ENCODE measurements at places on chromosomes 3 and 15.
A peak's percentile ranks its signal among the peaks of the same experiment; 100 is the strongest.

DNA sequence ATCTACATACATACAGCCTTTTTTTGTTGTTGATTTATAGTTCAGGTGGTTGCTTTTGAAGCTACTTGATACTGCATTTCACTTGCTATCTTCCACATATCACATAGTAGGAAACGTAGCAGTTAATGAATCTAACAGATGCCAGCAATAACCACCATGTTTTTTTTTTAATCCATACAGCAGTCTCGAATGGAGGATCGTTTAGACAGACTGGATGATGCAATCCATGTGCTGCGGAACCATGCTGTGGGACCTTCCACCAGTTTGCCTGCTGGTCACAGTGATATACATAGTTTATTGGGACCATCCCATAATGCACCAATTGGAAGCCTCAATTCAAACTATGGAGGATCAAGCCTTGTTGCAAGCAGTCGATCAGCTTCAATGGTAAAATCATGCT lies 123.2 kb upstream of the CGNL1 start:
- DNase-seq = no peak

GRCh38 chr15:98850961-98851572 lies 156.5 kb downstream of the PGPEP1L start:
- DNase-seq = peak; percentile 83

- no peak for DNase-seq
Observed at GRCh38 chr3:127573912-127574311, 16.6 kb downstream of the TPRA1 start.

DNA sequence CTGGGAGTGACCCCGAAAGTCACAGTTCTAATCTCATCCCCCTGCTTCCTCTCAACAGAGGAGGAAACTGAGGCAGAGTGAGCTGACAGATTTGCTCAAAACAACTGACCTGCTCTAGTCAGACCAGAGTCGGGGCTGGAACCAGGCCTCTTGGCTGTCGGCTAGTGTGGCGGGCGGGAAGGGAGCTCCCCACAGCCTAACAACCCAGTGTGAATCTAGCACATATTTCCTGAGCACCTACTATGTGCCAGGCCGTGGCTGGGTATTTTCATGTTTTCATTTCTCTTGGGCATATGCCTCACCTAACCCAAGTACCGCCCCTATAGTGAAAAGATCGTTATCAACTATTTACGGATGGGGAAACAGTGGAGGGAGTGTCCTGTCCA lies 27.2 kb downstream of the GRIP2 start:
- DNase-seq = no peak

GRCh38 chr3:177351206-177351605 lies 153.9 kb upstream of the TBL1XR1 start:
- DNase-seq = no peak

DNA sequence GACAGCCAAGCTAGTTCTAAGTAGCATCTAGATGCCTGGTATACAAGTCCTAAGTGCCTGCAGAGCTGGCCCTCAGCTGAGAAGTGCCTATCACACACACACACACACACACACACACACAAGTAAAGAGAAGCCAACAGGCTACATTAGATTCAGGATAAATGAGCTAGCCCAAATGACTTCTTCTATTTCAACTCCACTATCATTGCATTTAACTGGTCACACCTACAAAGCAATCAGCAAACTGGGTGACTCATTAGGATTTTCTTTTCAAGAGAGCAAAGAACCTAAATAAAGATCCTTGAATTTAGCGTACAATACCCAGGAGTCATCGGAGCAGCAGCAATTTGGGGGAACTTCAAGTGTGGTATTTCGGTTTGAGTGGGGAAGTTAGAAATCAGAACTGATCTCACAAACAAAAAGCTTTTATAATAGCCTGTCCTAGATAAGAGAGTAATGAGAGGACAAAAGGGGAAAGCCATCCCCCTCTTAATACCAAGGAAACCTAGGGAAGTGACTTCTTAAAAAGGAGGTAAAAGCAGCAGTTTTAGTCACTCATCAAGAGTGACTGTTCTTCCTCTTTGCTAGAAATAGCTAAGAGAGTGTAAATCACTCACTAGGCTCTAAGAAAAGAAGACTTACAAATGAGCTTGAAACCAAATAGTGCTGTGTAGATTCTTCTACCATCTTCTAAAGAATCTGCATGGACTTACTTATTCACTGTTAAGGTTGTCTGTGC lies 112.7 kb downstream of the TNIK start:
- no peak for DNase-seq

DNA sequence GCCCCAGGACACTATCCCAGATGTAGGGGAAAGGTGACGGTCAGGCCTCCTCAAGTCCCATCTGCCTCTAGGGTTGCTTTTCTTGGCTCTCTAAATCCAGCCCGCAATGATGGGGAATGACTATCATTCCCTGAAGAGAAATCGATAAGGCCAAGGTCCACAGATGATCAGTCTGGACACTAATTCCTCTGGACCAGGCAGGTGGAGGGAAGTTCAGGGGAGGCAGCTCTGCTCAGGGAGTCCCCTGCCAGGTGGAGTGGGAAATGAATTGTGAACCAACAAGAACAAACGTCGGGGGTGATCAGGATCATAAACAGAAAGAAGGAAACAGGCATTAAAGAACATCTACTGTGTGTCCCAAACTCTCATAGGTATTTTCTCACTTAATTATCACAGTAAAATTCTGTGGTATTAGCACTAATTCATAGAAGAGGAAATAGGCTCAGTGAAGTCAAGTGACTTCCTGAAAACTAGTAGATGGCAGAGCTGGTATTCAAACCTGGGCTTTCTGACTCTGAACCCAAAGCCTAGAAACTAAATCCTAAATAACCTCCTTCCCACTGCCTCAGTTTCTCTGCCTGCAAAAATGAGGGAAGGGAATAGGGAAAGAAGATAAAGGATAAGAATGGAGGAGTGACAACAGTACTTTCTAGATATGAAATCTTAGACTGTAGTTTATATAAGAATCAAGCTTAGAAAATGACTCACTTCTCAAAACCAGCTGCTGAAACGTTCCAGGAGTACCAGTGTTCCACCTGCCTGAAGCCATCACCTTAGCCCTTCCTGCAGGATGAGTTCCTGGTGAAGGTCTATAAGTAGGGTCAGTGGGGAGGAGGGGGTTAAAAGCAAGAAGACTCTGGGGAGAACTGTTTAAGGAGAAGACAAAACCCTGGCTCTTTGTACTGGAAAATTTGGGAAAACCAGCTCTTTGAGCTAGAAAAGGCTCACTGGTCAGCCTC lies 7.5 kb downstream of the BMF start:
- DNase-seq = no peak

DNA sequence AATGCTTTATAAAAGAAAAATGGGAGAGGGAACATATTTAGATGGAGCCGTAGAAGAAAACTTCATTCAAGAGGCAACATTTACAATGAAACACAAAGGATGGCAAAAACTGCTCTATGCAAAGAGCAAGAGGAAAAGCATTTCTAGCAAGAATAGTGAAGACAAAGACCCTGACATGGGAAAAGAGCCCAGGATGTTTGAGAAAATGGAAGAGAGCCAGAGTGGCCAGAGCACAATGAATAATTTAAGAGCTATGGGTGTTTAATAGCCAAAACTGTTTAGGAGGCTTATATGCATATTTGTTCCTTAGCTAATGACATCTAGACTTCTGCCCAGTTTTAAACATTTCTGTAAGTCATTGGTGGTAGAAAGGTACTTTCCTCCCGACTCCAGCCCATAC lies 25.4 kb upstream of the SEMA6D start:
- no peak for DNase-seq

- DNase-seq = peak; percentile 43
Observed at GRCh38 chr15:80436511-80437307, 32.5 kb downstream of the ARNT2 start.

- no peak for DNase-seq
Observed at GRCh38 chr15:25703726-25704125, 159.4 kb downstream of the ATP10A start.

GRCh38 chr15:70100474-70101341 lies 3.0 kb upstream of the TLE3 start:
- DNase-seq = peak; percentile 74
